Stimulated activated CD4-positive, alpha-beta T cell treated with anti-CD3 and anti-CD28 coated beads, Interleukin-2, amount 100 ng/mL, for 48 hours (primary cell): ENCODE measurements at places on chromosomes 1 and 21.

DNA sequence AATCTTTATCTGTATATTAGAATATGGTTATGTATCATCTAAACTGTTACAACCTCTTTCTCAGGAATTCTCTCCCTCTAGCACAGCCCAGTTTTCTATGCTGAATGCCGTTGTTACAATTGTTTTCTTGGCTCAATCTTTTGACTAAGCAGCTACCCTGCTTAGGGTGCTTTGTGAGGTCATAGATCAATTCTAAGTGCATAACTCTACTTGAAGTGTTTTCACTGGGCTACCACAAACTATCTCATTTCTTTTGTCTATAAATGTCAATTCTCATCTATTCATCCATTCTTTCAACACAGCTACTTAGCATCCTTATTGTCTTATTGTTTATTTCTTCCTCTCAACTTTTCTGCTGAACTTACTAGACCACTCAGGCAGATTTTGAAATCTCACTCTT lies 77.1 kb downstream of the CEP350 start:
- no peak for DNase-seq

DNA sequence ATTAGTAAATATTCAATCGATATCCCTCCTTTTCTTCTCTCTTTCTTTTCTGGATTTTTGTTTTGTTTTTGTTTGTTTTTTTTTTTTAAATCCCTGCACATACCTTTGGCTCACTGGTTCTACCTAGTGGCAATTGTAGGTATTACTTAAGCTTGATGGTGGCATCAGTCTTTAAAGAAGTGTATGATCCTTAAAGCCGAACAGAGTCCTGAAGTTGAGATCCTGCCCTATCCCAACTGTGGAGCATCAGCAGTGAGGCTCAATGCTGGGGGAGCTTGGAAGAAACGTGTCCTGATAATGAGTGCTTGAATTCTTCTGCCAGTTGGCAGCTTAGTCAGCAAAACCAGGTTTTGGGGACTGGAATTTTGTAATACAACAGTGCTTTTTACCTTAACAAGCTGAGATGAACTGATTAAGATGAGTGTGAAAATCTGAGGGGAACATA lies 60.8 kb downstream of the FASLG start:
- DNase-seq, result no peak

GRCh38 chr1:31201931-31202360 lies 37.7 kb downstream of the NKAIN1 start:
- DNase-seq, result no peak

DNA sequence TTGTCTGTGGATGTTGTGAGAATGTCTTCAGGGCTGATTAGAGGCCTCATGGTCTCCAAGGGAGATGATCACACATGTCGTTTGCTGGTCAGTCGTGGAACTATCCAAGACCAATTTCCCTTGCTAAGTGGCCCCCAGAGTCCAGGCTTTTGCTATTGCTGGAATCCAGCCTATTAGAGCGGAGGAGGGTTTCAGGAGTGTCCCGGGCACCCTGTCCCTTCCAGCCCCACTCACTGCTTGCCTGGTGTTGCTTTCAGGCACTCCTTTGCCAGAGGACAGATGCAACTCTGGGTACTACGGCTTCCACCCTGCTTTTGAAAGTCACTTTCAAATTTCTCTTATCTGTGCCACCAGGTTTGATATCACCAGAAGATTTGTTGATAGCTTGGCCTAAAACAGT lies 149.1 kb downstream of the NOS1AP start:
- no peak for DNase-seq

- DNase-seq, result no peak
Observed at GRCh38 chr1:236907205-236907604, 97.0 kb downstream of the MT1HL1 start.

DNA sequence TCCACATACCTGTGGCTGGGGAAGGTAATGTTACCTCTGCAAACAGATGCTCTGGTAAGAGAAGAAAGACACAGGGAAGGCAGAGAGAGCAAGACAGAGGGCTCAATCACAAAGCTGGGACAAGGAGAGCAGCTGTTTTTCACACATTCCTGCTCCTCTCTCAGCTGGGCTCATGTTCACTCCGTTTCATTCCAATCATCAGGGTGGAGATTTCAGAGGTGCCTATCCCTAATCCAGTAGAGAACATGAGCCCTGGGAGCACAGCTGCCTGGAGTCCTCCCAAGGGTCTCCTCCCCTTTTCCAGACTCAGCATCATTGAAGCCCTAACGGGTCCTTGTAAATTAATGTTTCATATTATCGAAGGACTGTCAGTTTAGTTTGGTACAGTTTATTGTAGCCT lies 19.4 kb downstream of the GADD45A start:
- DNase-seq, result no peak

GRCh38 chr1:114756949-114757454 lies 782 bp downstream of the CSDE1 start:
- DNase-seq, result no peak

DNA sequence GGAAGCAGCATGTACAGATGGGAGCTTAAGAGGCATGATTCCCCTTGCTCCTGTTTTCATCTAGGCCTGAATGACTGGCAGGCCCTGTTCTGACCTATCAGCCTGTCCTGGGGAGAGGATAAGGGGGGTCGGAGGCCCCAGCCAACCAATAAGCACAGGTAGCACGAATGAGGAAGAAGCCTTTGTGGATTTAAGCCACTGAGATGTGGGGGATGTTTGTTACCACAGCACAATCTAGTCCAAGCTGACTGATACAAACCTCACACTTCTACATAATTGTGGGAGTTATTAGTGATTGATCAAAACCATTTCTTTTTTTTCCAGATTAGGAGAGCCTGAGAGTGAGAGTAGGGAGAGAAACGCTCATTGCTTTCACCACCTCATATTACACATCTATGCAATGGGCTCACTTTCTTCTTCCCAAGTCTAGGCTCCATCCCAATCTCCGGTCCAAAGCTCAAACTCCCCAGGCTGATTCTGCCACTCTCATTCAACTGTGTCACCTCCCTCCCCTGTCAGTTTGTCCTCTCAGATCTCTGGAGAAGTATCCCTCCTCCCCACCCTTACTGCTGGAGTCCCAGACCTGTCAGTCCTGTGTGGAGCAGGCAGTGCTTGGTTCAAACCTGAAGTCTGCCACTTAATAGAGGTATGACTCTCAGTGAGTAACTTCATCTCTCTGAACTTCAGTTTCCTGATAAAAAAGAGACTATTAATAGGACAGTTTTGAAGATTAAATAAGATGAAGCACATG lies 220.5 kb downstream of the PTPRU start:
- DNase-seq, result no peak

GRCh38 chr1:74686928-74687327 lies 13.3 kb upstream of the ERICH3 start:
- no peak for DNase-seq

DNA sequence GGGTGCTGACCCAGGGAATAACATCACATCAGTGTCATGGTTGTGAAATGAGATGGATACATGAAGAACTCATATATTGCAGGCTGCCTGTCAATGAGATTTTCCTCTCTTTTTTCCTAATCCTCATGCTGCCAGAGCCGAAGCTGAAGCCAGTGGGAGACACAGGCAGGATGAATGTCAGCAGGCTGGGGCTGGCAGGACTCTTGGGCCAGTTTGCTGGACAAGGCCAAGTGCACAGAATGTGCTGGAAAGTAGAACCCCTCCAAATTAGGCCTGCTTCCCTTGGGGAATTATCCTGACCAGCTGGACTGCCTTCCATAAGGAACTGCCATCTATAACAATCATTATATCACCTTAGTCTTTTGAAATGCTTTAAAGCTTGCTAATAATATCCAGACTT lies 31.4 kb downstream of the SLC44A3 start:
- DNase-seq, result no peak

DNA sequence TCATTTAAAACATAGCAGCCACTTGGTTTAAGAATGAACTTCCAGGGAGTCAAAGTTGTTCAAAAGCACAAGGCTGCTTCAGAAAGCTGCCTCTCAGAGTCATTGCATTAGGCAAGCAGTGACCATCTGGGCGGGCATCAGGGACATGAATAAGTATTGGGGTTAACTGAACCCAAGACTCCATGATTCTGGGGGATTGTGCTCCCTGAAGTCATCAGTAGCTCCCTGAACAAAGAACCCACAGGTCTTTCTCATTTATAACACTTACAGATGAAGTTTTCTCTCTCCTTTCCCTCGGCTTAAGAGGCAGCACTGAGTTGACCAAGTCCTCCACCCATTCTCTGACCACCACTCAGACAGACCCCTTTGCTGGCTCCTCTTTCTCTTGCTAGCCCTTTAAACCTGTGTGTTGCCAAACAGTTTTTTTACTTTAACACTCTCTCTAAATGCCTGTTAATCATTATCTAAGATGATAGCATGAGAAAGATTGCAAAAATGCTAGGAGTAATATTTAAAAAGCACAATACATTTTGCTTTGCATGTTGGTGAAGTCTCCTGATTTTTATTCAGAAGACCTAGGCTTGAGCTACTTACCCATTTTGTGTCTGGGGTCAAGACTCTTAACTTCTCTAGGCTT lies 77.0 kb upstream of the ARHGAP29 start:
- DNase-seq, result no peak

DNA sequence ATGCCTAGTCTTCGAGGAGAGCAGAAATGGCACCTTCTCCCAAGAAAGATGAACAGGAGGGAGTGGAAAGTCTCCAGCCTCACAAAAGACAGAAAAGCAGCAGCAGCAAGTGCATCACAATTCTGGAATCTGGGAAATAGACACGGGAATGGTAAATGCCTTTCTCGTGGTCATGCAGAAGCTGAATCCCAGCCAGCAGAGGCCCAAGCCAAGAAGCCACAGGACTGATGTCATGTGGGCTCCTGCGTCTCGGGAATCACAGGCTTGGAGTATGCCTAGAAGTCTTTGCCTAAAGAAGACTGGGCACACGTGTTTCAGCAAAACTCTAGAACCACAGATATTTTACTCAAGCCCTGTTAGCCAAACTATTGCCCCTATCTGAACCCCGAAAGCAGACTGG lies 260.3 kb upstream of the PLD5 start:
- no peak for DNase-seq

GRCh38 chr1:168468822-168469221 lies 75.0 kb downstream of the XCL2 start:
- DNase-seq, result no peak

DNA sequence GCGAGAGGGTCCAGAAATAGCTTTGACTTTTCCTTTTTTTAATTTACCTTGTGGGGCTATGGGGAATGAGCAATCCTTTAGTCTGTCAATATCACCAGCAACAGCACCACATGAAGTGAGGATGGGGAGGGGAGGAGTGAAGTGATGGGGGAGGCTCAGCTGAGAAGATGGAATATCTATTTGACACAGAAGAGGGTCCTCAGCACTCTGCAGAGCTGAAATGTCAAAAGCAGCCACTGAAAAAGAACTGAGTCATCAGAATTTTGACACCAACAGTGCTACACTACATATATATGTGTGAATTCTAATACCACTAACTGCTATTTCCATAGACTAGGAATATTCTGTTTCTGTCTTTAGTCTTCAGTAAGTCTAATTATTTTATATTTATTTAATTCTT lies 427.0 kb upstream of the PBX1 start:
- no peak for DNase-seq
